ENCODE measurements at places on chromosomes 2 and 18.

GRCh38 chr2:78263571-78263970, 741.4 kb upstream of the LRRTM4 start:
- no peak for DNase-seq

- no peak for DNase-seq
These were observed 234.1 kb downstream of the MYT1L start for GRCh38 chr2:2096803-2097464.

DNA sequence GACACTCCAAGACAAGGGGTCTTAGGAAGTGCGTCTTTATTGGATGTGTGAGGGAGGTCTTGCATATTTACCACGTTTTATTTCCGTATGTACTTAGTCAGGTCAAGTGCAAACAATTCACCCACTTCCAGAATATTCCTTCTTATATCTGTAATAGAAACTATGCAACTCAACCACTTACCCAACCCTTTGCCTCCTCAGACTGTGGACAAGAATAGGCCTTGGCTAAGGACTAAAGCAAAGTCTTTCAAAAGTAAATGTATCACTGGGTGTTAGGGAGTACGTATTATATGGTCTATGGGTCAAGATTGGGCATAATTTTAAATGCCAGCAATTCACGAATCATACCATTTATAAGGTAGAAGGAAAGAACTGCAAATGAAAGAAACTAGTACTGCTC, 484.8 kb downstream of the MBD2 start:
- no peak for DNase-seq

GRCh38 chr2:174753038-174753633, 11.1 kb downstream of the CHRNA1 start:
- no peak for DNase-seq

DNA sequence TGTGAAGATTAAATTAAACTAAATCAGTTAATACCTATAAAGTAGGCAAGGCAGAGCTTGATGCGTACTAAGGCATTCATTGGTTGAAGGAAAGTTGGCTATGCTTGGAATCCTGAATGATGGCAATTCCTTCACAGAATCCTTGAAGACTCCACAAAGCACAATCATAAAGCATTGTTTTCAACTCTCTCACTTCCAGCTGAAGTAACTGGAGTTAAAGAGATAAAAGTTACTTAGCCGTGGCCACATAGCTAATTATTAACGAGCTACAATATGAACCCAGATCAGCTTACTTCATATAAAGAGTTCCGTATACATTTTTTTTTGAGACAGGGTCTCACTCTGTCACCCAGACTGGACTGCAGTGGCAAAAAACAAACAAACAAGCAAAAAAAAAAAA, 483.9 kb upstream of the DDX18 start:
- no peak for DNase-seq

- no peak for DNase-seq
These were observed 3.0 kb downstream of the MBD5 start for GRCh38 chr2:148023861-148024260.

DNA sequence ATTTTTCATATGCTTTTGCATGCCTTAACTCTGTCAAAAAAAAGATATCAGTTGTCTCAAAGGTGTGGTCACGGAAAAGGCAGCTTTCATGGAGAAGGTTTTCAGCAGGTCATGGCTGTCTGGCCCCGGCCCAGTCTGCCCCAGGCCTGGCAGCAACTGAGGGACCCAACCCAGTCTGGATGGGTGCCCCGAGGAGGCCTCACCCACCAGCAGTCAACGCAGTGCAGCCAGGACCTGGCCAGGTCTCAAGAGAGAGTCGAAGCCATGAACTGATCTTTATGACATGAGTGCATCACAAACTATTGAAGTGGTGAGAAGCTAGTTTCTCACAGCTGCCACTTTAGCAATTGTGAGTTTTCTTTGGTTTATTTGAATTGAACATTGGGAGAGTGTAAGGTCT, 7.9 kb downstream of the TUBB6 start:
- no peak for DNase-seq

GRCh38 chr2:215619989-215620388, 184.1 kb upstream of the FN1 start:
- no peak for DNase-seq

- DNase-seq, result no peak
These were observed 1.1 kb downstream of the CASP8 start for GRCh38 chr2:201261471-201261870.

DNA sequence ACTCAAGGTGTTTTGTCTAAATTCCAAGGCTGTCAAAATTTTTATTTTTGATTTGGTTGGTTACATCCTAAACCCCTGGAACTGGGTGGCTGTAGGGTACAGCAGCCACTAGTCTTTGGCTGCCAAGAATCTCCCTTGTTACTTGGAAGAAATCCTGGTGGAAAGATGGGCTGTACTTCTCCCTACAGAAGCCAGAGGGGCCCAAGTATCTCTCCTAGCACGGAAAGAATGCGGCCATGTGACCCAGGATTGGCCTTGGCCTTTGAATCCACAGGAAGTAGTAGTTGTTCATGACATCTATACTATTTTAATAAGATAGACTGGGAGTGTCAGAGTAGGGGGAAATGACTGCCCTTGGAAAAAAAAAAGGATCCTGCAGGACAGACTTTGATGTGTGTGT, 54.4 kb upstream of the MYO3B start:
- no peak for DNase-seq

- DNase-seq, result no peak
These were observed 25.6 kb upstream of the DNMT3A start for GRCh38 chr2:25367296-25367695.

DNA sequence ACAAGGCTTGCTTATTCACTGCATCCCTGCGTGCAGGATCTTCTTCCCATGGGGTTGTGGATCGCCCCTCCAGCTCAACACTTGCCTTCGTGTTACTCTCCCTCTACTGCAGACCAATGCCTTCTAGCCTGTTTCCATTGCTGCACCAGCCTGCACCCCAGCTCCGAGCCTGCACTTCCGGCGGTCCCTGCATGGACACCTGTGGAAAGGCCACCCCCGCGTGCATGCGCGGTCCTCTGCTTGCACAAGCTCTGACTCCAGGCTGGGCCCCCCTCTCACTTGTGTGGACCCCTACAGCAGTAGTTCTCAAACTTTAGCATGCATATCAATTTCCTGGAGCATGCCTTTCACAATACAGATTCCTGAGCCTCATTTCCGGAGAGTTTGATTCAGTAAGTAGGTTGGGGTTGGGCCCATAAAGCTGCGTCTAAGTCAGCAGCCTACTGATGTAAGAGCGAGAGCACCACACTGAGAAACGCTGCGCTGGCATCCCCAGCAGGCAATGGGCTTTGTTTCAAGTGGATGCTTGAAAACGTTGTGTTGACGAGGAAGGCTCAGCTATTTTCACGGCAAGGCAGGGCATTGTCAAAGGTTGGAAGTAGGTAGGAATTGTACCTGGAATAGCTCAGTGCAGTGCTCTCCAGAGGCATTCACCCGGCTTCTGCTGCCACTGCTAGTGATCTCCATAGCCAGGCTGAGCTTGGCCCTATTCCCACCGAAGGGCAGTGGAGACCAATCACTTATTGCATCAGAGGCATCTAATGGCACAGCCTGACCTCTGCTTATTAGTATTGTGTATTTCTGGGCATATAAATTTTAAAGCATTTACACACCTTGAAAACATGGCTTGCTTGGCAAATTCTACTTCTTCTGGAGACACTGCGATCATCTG, 32.6 kb downstream of the CREG2 start:
- DNase-seq, result no peak

- DNase-seq, result no peak
These were observed 11.2 kb upstream of the IKZF2 start for GRCh38 chr2:213162516-213163118.

DNA sequence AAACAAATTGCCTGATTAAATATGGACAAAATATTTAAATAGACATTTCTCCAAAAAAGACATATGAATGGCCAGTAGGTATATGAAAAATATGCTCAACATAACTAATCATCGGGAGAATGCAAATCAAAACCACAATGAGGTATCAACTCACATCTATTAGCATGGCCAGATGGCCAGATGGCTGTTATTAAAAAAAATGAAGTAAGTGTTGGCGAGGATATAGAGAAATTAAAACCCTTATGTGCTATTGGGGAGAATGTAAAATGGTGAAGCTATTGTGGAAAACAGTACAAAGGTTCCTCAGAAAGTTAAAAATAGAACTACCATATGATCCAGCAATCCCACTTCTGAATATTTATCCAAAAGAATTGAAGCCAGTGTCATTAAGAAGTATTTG, 272.3 kb upstream of the ZNF804A start:
- no peak for DNase-seq

DNA sequence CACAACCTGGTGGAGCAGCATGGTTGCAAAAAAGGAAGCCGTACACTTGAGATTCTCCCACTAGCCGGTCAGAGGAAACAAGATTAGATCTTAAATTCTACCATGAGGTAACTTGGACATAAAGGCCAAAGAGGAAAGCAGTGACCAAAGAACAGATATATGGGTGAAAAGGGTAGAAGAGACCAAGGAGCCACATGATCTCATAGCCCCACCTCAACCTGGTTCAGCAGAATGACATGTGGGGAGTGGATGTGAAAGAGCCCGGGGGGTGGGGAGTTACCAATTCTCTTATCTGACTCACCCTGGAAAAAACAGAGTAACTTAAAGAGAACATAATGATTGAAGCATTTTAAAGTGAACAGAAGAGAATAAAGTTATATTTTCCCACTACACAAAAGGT, 683.0 kb downstream of the DSC3 start:
- DNase-seq, result no peak

DNA sequence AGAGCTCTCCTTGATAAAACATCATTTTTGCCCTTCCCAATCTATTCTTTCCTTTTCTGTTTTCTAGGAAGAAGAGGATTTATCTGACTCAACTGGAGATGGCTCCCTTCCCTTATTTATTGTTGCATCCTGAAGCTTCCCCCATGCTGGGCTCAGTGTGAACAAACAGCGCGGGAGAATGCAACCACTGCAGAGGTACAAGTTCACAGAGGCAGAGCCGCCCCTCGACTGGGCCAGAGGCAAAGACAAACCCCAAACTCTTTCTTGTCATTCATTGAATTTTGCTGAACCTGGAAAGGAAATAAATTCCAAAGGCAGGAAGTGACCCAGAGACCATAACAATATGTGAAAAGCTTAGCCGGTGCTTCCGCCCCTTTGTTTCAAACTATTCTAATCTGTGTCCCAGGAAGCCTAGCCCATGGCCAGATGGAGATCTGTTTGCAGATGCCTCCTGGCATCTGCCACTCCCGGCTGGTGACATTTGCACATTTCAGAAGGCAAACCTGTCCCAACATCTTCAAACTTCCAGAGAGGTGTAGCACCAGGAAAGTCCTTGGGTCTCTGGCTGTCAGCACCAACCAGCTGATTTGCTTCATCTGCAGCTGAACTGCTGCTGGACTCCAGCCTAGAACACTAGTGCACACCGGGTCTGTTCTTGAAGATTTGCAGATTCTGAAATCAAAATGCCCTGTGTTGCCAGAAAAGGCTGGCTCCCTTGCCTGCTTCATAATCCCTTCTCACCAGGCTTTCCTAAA, 79.4 kb upstream of the MAP4K3 start:
- DNase-seq, result no peak

DNA sequence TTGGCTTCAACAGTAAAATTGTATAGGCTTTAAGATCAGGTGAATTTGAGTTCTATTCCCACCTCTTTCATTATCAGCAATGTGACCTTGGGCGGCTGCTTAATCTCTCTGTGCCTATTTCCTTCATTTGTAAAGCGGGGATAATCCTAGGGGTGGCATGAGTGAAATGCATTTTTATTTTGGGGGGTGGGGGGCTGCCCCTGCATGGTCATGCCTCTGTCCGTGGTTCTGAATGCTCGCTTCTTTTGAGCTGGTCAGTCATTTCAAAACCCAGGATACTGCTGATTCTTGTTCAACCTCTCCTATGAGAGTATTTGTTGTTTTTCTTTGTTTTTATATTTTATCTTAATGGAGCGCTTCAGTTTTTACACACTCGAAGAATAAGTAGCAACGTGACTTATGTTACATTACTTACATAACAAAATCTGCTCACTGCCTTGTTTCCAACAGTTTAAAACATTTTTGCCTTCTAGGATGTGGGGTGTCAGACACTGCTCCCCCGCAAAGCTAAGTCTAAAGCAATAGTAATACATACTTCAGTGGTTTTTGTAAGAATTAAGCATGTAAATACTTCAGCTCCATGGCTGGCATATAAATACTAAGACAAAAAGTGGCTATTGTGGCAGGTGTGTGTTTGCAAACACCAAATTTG, 152.6 kb upstream of the PELI1 start:
- no peak for DNase-seq

GRCh38 chr18:58516514-58517285, 112.2 kb downstream of the ALPK2 start:
- DNase-seq, result no peak

GRCh38 chr2:204896146-204896545, 350.9 kb downstream of the PARD3B start:
- DNase-seq, result no peak

DNA sequence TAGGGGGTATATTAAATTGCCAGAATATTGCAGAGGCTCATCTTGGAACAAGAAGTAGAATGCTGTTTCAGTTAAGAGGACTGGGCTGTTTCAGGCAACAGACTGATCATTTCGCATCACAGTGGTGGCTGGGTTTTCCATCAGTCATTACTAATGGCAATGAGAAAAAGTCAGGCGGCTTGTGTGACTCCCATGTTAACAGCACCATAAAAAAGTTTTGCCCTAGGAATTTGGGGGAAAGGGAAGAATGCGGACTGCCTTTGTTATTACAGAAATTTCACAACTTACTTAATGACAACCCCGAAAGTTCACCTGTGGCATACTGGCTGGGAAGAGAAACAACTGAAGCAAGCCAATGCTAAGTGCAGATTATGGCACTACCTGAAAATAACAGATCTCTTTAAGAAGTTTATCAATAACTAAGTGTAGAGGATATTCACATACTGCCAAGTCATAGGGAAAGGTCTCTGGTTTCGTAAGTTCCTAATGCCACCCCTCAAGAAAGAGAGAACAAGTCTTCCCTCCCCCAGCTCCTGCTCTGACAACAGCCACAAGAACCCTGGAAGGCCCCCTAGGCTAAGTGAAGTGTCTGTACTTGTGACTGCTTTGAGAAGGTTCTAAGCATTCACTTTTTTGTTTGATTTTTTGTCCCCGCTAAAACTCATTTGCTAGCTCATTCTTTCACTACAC, 40.5 kb upstream of the AP1S3 start:
- no peak for DNase-seq

DNA sequence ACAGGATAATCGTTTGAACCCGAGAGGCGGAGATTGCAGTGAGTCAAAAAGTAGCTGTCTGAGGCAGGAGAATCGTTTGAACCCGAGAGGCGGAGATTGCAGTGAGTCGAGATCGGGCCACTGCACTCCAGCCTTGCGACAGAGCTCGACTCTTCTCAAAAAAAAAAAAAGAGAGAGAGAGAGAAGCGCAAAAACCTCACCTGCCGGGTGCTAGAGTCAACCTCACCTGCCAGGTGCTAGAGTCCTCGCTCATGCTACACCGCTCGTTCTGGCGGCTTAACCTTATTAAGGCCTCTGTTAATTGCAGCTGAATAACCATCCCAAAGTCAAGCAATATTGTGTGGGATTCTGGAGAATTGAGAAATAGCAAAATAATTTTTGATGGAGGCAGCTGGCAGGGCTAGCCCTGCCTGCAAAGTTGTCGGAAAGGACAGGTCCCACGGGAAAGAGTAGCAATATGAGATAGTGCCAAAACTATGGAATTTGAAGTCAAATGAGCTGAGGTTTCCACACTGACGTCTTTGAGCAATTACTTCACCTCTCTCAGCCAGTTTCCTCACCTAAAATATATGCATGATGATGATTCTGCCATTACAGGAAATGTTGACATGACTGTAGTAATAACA, 644 bp upstream of the DYM start:
- no peak for DNase-seq
